ENCODE measurements at places on chromosomes 1 and 21.

DNA sequence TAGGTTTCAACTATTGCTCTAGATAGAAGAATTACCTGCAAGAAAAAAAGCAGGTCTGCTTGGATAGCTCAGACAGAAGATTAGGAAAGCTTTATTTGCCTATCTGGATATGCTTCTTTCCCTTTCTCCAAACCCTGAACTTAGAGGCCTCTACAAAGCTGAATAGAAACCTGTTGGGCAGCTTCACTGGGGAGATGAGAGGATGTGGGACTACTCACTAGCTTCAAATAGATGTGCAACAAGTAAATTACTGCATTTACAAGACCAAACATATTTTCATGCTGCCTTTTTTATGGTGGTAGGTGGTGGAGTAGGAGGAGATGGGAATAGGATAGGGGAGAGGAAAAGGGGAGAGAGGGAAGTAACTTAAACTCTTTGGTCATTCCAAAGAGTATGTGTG is 6.4 kb downstream of the CLCA2 start:
- no peak for DNase-seq

DNA sequence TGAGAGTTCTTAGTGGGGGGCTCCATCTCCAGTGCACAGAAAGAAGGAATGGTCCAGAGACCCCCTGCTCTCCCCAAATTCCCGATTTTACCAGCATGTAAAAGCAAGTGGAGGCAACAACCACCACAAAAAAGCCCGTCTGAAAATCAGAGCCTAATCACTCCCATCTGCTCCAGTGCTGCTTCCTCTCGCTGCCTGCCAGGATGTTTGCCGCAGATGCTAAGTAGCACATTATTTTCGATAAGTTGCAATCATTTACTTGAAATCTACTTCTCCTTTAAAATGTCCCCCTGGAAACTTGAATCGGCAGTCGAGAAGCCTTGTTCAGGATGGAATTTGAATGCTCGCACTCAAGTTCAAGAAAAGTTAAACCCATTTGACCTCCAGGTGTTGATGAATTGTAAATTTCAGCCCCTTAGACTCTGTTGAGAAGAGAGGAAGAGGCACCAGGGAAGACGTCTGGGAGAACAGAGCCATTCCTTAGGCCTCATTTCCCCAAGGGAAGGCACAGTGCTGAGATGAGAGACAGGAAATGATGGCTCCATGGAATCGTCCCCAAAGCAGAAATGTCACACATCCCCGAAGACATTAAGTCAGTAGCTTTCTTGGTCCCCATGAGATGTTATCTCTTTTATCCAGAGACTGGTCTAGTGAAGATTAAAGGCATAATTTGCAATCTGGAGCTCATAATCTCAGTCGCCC is 221.3 kb downstream of the PBX1 start:
- DNase-seq: no peak

GRCh38 chr1:101073836-101074235 is 48.3 kb upstream of the DPH5 start:
- no peak for DNase-seq

- no peak for DNase-seq
Measured at GRCh38 chr21:16942703-16943102, 570.1 kb upstream of the CXADR start.

DNA sequence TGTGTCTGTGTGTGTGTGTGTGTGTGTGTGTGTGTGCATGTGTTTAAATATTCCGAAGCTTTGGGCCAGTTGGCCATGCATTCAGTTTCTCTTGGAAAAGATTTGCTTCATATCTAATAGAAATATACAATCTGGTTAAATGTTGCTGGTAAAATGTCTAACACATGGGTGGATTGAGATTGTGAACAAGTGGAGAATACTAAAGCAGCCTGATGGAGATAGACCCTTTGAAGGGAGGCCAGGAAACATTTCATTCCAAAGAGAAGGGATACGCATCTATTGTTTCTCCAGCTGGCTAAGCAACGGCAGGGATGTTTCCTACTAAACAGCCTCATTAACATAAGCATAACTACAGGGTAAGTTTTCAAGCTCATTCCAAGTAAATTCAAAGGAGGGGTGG is 257.5 kb upstream of the PTBP2 start:
- no peak for DNase-seq

DNA sequence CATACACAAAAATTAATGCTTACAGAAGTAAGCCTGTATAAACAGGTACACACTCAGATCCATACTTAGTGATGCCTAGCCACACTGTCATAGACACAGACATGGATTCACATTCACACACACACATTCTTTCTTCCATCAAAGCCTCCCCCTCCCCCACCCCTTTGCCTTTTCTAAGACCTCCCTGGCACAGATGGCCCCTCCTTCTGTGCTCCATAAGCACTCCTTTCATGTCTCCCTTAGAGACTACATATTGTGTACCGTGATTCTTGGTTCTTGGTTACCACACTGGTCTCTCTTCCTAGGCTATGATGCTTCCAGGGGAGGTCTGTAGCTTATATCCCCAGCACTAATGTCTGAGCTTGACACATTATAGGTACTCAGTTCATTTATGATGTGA is 2.0 kb upstream of the NHLH2 start:
- DNase-seq: no peak

GRCh38 chr1:186297439-186298045 is 77.5 kb downstream of the TPR start:
- DNase-seq: no peak

GRCh38 chr1:59223989-59224634 is 72.8 kb upstream of the FGGY start:
- no peak for DNase-seq

GRCh38 chr1:208866386-208866955 is 622.3 kb upstream of the PLXNA2 start:
- no peak for DNase-seq

DNA sequence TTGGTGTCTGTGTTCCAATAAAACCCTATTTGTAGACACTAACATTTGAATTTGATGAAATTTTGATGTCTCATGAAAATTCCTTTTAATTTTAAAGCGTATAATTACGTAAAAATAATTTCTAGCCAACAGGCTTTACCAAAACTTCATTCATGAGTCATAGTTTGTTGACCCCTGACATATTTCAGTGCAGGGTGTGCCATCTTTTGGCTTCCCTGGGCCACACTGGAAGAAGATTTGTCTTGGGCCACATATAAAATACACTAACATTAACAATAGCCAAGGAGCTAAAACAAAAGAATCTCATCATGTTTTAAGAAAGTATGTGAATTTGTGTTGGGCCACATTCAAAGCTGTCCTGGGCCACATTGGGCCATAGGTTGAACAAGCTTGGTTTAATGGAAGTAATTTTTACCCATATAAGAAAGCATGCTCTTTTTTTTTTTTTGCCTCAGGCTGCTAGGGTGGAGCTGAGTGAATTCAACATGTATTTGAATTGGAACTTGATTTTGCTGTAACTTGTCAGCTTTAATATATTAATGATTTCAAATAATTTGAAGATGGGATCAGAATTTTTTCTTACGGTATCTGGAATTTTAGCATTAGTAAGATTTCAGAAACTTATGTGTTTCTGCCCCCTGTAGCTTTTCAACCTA is 267.7 kb upstream of the RGS18 start:
- no peak for DNase-seq

DNA sequence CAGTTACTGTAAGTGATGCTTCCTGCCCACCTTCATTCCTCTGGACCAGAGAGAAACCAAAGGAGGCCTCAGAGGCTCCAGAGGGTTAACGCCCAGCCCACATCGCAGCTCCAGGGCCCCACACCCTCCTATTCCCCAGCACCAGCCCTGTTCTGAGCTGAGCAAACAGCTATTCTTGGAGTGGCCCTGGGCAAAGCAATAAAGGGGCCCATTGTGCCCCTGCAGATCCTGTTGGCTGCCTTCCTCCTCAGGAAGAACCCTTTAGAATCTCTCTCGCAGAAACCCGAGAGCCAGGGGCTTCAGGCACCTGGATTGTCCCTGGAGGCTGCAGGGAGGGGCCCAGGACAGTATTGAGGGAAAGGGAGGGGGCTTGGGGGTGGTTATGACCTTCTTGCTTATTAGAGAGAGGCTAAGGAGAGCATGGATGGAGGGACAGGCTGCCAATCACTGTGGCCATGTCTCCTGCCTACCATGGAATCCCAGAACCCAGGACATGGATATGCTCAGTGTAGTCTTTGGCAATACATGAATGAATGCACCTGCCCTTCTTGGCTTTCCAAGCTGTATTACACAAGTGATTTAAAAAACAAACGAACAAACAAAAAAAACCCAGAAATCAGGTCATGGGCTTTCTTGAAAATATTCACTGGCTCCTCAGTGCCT is 9.2 kb downstream of the PADI2 start:
- no peak for DNase-seq

DNA sequence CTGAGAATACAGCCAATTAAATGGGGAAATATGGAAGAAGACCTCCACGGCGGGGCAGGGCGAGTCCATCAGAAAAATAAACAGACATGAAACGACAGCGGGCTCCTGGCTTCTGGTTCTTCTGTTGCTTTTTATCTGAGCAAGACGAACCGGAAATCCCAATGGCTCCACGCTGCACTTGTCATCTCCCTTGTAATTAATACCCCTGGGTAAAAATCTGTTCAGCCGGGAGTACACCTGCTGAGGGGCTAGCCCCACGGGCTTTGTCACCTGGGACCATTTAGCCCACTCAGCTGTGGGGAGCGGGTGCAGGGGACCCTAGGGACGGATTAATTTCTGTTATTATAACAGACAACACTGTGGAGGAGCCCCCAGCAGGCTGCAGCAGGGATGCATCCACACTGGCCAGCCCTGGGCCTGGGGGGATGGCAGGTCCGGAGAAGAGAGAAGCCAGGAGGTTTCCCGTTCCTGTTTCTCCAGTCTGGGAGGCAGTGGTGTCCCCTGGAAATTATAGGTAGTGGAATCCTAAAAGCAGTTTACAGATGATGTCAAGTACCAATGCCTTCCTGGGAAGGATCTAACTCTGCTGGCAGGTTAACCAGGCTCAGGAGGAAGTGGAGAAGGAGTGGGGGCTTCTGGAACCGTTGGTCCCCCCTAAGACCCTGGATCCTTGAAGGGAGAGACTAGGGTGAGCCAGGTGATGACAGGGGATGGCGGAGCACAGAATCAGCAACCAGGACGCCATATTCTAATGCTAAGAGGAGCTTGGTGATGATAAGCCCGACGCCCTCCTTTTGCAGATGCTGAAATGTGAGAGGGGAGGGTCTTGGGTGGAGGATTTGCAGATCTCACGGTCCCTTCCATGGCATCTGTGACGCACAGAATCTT is 566.1 kb downstream of the PTPRU start:
- DNase-seq: no peak

DNA sequence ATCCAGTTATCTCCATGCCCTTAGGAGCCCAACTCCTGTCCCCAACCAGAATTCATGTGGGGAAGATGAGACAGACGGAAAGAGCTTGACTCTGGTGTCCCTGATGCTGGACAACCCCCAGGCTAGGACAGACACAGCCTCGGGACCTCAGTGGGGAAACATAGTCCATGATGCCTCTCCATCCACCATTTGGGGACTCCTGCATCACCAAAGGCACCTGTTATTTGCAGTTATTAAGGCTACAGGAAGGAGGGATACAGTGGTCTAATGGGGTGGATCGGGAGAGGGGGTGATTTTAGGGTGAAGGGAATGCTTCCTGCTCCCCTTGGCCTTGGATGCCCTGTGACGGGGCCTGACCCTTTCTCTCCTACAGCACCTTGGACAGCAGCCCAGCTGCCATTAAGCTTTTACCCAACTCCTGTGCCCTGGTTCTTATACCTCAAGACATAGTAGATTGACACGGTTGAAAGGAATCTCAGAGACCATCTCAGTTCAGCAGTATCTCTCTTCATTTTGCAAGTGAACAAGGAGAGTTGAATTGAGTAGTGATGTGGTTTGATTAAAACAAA is 111.6 kb downstream of the MATN1 start:
- DNase-seq: peak; percentile 5

DNA sequence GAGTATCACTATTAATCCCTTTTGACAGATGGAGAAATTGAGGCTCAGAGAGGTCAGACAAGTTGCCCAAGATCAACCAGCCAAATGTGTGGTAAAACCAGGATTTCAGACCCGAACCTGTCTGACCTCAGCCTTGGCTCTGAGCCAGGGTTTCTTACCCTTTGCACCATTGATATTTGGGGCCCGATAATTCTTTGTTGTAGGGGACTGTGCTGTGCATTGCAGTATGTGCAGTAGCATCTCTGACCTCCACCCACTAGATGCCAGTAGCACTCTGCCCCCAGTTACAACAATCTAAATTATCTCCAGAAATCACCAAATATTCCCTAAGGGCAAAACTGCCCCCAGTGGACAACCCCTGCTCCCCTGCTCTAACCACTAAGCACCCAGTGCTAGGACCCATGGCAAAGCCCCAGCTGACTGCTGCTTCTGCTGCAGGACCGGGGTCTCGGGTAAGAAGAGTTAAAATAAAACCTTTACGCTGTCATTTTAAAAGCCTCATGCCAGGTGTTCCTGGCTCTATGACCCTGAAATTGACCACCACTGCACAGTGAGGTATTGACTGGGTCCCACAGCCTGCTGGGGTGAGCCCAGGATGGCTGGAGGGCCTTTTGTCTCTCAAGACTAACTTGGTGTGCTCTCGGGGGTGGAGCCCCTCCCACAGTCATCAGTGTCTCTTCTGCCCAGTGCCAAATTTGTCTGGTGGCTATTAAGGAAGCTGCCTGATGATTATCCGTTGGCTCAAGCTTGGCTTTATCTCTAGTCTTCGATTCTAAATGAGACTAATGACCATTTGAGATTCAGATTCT is 5.6 kb upstream of the MAN1C1 start:
- DNase-seq: peak; percentile 47

DNA sequence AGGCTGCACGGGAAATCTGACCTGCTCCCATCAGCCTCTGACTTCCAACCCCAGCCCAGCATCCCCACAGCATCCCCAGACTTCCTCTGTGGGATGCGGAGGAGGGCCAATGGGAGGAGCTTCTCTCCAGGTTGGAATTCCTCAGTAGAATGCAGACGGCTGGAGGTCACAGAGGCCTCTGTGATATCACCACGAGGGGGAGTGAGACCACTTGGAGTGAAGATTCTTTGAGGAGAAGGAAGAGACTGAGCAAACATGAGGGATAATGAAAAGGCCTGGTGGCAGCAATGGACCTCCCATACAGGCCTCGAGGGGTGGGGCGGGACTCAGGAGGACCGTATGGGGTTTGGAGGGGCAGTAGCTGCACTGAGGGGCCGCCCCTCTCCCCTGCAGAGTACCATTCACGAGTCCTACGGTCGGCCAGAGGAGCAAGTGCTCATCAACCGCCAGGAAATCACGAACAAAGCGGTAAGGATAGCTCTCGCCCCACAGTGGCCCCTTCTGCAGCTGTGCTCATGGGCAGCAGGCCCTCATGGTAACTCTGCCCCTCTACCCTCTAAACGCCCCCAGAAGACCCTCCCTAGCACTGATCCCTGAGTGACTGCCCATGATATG is at the start of gene CATSPER4:
CATSPER4 (plus strand) TSS at position 230 of the 615 bp plus-strand sequence; CDS start at position 256, 26 bp downstream.
- DNase-seq: peak; percentile 60

GRCh38 chr1:36591278-36591677 is 108.6 kb upstream of the CSF3R start:
- no peak for DNase-seq

GRCh38 chr1:14103878-14104430 is 404.0 kb downstream of the PRDM2 start:
- no peak for DNase-seq

- no peak for DNase-seq
Measured at GRCh38 chr1:52603630-52604029, 1.5 kb downstream of the GPX7 start.

- DNase-seq: no peak
Measured at GRCh38 chr1:110547017-110547416, 28.0 kb upstream of the KCNA10 start.

Data from hematopoietic multipotent progenitor cell treated with erythropoietin and hydrocortisone succinate and interleukin-3 and kit ligand, for 4 days (in vitro differentiated cells).